ENCODE measurements at places on chromosomes 7 and 10.

- DNase-seq, result no peak
These were observed 449.3 kb downstream of the CNTNAP2 start for GRCh38 chr7:146565872-146566271.

GRCh38 chr7:2589341-2589740 is 30.6 kb downstream of the IQCE start:
- DNase-seq, result no peak

GRCh38 chr10:6220418-6221191 is 17.9 kb downstream of the PFKFB3 start:
- DNase-seq, result no peak

DNA sequence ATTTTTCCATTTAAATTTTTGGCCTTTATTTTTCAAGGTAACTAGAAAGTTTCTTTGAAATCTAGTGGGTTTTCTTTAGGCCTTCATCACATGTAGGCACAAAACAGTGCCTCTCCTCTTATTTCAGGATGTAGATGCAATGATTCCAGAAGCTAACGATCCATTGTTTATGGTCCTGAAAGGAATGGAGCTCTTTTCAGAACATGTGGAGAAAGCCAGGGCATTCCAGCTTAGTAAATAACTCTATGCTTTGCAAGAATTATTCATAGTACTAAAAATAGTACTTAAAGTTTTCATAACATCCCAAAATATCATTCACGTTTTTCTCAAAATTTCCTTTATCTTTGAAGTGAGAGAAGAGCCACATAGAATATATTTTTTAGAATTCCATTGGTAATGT is 91.3 kb downstream of the DYNC1I1 start:
- DNase-seq, result no peak

DNA sequence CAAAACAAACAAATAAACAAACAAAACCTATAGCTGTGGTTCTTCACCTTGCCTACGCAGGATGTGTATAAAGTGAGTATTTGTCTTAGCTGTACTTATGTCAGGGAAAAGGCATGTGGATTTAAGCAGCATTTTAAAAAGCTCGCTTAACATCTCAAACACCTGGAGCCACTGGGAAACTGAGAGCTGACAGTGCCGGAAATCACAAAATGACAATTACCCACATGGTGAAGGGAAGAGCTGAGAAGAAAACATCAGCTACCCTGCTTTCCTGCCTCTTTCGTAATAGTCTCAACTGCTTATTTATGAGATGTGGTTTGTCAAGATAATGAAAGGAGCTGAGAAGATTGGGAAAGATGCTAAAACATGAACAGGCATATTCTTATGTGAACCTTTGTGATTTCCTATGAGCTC is 31.1 kb upstream of the MSMB start:
- no peak for DNase-seq

- no peak for DNase-seq
These were observed 54.2 kb upstream of the PARD3 start for GRCh38 chr10:34869135-34869836.

DNA sequence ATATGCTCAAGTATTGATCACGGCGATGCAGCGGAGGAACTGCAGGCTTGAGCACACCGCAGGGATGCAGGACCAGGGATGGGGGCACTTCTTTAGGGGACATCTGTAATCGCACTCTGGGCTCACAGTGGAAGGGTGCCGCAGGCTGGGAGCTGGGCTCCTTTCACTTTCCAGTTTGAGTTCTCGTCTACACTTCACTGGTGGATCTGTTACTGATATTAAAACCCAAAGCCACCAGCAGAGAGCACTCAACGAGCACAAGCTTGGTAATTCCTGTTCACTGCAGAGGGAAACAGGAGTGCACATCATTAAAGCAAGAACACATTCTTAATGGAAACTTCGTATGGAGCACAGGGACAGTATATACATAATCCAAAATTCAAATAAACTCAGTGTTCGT is 91.3 kb downstream of the PARD3 start:
- DNase-seq, result peak; percentile 77

DNA sequence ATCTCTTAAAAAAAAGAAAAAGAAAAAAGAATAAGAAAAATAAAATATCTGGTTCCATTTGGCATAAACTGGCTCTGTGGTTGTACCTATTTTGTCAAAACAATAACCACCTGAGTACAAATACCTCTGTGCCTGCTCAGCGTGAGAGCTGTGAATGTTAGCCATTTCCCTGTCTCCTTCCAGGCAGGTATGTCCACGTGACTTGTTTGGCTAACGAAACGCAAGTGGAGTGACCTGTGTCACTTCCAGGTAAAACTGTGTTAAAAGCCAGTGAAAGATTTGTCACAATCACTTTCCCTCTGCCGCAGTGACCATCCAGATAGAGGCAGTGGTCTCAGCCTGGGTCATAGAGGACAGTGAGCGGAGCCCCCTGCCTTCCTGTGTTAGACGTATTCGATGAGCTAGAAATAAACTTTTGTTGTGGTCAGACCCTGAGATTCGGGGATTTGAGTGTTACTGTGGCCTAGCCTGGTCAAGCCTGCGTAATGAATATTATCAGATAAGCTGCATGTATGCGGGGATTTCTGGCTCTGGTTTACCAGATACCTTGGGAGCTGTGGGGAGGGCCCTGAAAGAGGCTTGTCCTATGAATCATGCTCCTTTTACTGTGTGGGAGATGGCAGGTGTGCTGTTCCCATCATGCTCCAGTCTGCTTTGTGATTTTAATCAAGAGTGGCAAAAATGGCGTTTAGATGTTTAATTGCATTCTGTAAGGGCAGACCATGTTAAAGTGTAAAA is 3.8 kb downstream of the PTER start:
- DNase-seq, result peak; percentile 70

DNA sequence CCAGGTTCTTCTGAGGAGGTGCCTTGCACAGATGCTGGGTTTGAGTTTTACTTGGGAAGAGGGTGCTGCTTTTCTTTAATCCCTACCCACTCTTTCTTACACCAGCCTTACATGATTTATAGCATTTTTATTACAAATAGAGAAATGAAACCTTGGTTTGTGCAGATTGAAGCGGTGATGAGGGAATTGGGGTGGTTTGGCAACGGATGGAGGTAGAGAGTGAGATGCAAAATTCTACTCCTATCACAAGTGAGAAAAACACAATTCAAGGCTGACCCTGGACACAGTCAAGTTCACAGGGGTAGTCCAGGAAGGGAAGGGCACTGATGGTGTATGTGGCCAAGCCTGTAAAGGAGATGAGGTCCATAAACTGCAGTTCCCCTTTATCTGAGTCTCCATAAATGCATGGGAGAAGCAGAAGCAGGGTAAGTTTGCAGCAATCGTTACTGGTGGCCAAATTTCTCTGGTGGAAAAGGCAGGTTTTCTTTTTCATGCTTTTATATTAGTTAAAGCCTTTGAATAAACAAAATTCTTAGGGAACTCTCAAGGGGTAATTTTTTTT is 214.3 kb downstream of the JAZF1 start:
- no peak for DNase-seq

GRCh38 chr10:13311177-13311575 is 11.3 kb upstream of the PHYH start:
- no peak for DNase-seq

DNA sequence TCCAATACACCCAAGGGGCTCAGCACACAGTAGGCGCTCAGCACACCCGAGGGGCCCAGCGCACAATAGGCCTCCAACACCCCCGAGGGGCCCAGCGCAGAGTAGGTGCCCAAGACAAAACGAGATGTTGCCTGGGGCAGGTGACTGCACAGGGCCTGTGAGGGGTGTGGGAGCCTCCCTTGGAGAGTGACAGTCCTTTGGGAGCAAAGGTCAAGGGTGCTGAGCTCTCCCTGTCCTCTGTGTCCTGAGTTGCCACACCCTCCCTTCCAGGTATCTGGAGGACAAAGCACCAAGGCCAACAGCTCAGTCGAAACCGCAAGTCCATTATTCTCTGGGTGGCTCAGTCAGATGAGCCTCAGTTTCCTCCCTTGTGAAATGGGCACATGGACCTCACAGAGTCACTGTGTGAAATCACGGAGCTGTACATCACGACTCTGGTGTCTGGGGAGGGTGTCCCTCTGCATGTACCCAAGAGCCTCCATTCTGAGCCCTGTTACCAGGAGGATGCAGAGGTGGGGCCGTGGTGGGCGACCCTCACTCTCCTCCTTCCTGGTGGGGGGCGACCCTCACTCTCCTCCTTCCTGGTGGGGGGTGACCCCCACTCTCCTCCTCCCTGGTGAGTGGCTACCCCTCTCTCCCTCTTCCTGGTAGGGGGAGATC is 81.3 kb downstream of the FOXL3 start:
- no peak for DNase-seq

DNA sequence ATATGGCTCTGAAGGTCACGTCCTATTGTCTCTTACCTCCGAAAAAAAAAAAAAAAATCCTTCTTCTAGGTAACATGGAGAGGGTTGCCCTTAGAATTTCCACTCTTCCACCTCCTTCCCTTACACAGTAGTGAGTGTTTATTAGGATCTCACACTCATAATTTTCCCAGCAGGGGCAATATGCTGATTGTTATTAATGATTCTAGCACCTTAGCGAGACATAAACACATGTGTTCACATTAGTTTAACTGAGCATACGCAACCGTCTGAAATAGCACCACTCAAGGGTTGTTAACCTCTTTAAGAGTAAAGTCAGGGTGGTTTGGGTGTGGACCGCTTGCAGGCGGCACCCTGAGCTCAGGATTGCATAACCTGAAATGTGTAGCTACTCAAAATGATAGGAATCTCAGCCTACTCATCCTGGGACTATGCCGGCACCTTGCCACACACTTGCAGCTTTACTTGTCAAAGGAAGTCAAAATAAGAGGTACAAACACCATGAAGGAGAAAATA is 52.2 kb downstream of the CPEB3 start:
- DNase-seq, result peak; percentile 76

DNA sequence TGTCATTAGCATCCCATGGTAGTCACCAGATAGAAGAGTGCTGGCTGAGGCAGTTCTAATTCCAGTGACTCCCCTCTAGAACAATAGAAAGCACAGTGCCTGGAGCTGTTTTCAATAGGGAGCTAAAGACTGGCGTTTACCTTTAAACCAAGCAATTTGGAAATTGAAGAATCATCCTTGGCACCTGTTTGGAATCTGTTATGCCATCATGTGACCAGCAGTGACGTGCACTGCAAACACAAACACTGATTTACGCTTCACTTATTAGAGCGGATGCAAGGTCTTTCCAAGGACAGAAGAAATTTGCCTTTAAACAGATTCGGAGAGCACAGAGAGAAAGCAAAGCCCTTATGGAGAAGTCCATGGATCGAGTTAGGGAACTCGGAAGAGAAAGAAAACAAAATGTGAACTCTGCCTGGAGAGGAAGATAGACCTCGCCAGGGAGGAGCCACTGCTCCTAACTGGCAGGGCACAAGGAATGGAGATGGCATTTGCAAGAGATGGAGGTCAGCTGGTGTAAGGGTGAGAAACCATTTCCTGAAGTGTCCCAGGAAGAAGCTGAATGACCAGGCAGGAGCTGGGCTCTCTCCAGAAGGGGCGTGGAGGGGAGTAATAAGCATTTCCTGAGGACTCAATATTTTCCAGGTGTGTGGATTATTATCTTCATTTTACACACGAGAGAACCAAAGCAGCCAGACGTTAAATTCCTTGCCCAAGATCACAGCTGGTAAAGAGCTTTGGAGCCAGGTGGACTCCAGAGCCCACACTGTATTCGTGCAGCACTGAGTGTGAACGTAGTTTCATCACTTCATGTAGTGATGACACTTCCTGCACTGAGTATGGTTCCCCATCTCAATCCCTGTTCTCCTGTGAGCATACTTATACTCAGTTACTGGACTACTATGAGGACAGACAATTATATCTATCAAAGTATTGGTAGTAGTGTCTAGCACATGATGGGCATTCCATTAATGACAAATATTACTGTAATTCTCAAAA is 97.7 kb downstream of the CUBN start:
- no peak for DNase-seq

- peak; percentile 28 for DNase-seq
These were observed 12.3 kb downstream of the STAMBPL1 start for GRCh38 chr10:88892222-88892967.

DNA sequence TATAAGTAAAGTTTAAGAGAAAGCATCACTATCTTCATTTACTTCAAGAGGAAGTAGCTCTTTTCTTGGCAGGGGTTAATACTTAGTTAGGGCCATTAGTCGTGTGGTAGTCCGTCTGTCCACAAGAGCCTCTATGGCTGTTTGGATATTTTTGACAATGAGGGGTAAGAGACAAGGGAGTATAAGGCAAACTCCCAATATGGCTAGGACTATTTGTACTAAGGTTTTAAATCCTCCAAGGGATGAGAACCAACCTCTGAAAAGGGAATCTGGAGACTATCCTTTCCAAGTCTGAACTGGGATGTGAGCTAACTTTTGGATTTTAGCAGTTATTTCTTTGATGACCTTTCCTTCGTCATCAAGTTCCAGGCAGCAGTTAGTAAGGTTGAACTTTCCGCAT is at the start of gene ZNF117:
Gene ZNF117 (minus strand): TSS at position 101 of the 400 bp plus-strand sequence.
- no peak for DNase-seq

Measured in renal cortical epithelial cell (primary cell).